Thyroid gland (tissue), 4 donors: ENCODE measurements at places on chromosomes 6 and 20. TPM values are rescaled to one million over a fixed set of nuclear protein-coding genes. Genes with fewer than 3 reads are reported as not detected.
A peak's percentile ranks its signal among the peaks of the same experiment; 100 is the strongest.

Gene UQCC2
- total RNA-seq = 21.1 TPM

Gene MATN4
- total RNA-seq = not detected

Gene TMEM242
- 7.5 TPM for total RNA-seq

Gene ESR1
- 3.8 TPM for total RNA-seq

Gene IP6K3
- total RNA-seq = 7.9 TPM

Gene TBC1D22B
- 11.5 TPM for total RNA-seq

GRCh38 chr6:81774542-81774941 lies 22.1 kb upstream of the TENT5A start:
- no peak for DNase-seq

DNA sequence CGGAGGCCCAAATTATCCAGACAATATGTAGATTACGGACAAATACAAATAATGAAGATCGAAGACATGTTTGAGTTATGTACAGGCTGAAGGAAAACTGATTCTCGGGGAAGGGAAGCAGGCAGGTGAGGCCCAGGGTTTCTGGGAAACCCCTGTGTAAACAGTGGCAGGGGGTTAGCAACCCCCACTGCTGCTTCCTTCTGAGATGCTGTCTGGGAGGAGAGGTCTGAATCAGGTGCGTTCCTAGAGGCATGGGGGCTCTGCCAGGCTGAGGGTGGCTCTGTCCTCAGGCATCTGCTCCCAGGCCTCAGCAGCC lies 7.2 kb upstream of the MDGA1 start:
- no peak for DNase-seq

DNA sequence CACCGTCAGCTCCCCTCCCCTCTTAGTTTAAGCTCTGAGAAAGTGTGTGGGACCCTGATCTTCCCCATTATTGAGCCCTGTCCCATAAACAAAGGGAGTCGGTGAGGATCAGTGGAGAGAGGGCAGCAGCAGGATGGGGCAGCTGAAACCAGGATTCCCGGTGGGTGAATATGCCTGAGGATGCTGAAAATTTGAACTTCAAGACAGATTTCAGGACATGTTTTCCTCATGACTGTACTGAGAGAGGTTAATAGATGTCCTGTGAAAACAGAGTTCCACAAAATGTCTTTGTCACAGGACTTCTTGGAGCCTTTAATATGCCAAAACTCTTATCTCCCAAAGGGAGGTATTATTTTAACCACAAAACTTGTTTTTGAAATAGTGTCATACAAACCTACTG lies 53.5 kb upstream of the SLC22A16 start:
- no peak for DNase-seq

- no peak for DNase-seq
Observed at GRCh38 chr20:63267691-63268090, 4.9 kb upstream of the ARFGAP1 start.

DNA sequence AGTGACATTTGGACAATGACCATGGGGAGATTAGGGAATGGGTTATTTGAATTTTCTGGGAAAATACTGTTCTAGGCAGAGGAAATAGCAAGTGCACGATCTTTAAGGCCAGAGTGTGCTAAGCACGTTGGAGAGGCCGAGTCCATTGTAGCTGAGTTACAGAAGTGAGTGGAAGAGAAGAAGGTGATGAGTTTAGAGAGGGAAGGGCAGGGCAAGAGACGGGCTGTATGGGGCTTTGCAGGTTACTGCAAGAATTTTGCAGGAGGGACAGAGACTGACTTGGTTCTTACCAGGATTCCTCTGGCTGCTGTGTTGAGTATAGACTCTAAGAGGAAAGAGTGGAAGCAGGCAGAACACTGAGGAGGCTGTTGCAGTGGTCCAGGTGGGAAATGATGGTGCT lies 1.1 kb upstream of the NCOA3 start:
- no peak for DNase-seq

GRCh38 chr20:19783966-19784401 lies 25.9 kb downstream of the RIN2 start:
- peak; percentile 62 for DNase-seq

DNA sequence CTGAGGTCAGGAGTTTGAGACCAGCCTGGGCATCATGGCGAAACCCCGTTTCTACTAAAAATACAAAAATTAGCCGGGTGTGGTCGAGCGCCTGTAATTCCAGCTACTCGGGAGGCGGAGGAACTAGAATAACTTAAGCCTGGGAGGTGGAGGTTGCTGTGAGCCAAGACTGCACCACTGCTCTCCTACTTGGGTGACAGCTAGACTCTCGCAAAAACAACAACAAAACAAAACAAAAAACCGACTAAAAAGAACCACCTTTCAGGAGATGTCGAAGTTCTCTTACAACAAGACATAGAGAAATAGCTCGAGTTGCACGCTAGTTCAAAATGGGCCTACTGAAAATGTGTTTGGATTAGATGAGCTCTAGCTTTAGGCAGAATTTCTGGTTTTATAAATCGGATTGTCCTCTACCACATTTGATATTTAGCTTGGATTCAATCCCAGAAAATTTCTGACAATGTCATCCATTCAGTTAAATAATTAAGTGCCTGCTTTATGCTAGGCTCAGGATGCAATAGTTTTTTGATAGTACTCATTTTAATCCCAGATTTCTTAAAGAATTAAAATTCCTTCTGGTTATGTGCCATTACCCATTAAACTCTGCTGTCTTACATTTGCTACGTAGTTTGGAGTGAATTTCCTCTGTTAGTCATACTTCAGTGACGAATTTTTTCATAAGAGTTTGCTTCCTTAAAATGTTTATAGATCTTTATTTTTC lies 137.5 kb upstream of the SHLD1 start:
- DNase-seq = peak; percentile 72

DNA sequence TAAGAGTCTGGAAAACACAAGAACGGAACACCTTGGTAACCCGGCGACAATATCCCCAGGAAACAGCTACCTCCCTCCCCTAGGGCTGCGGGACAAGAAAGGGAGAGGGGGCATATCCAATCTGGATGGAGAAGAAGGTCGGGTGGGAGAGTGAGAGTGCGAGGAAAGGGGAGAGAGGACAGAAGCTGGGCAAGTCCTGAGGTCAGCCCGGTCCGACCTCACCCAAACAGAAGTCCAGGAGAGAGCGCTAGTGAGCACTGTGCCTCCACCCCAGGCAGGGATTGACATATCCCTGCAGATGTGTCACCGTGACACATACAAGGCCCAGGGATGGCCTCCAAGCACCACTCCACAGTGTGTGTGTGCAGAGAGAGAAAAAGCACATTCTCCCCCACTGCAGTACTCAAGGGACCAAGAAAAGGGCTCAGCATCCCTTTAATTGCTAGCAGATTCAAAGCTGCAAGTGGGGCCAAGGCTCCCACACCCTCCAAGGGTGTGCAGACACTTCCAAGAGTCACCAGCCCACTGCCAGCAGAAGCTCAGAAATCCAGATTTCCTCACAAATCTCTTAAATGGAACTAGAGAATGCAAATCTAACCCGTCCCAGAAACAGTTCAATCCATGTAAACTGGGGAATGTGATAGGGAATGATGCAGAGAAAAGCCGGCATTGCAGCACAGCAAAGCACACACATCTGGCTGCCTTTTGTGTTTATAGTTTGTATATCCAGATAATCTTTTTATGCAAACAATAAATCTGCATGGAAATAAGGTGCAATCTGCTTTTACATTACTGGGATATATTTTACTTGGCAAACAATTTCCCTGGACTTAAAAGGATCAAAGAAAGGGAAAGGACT lies 3.1 kb downstream of the PXDC1 start:
- DNase-seq = peak; percentile 58

DNA sequence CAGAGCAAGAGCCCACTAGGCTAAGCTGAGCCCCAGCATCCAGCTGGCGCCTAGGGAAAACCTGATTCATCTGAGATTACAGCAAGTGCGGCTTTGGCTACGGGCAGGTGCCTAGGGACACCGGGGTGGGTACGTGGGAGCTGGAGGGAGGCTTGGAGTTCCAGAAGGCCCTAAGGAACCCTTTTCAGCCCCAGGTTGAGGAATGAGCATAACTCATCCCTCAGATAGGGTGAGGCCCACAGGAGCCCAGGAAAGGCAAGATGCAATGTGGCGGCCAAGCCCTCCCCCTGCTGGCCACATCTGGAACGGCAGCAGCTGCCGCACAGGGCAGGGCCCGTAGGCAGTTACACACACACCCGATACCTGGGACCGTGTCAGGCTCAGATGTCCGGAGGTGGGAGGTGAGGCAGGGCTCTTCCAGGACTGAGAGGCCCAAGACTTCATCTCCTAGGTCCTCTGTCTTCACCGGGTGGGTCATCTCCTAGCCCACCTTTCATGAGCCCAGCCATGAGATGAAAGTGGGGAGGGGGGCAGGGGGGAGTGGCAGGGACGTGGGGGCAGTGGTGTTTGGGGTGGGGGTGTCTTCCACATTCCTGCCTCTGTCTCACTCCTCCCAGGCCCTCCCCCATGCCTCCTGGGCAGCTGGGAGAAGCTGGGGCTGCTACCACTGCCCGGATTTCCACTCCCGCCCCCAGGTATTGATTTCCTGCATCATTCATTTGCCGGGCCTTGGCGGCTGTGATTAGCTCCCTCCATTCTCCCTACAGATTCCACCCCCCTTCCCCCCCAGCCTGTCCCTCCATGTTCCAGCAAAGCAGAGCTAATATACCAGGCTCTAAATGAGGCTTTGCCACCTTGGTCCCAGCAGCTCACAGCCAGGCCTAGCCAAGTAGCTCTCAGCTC lies 5.5 kb downstream of the MDGA1 start:
- DNase-seq = peak; percentile 74

- no peak for DNase-seq
Observed at GRCh38 chr6:158374020-158374419, 61.8 kb downstream of the TULP4 start.

GRCh38 chr6:129370268-129370916 lies 339.6 kb downstream of the ARHGAP18 start:
- peak; percentile 28 for DNase-seq

DNA sequence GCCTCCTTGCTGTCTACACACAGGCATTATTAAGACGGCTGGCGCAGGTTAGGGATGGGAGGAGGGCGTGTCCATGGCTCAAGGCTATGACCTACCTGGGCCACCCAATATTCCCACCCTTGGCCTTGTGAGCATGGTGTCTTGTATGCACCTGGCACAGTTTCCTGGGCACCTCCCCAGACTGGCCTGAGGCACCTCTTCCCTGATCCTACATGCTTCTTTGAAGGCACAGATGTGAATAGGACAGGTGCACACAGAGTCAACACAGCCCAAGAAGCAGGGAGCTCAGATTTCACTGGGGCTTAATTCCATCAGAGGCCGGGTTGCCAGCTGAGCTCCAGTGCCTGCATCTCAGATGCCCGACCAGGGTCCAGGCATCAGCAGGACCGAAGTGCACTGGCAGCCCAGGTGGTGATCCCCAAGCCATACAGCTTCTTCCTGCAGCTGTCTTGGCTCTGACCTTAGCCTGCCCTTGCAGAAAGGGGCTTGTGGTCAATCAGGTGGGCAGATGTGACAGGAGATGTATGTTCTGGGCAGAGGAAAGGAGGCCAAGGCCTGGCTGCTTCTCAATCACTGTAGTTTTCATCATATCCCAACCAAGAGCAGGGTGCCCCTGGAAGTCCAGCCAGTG lies 287.7 kb downstream of the CLIC5 start:
- DNase-seq = no peak

DNA sequence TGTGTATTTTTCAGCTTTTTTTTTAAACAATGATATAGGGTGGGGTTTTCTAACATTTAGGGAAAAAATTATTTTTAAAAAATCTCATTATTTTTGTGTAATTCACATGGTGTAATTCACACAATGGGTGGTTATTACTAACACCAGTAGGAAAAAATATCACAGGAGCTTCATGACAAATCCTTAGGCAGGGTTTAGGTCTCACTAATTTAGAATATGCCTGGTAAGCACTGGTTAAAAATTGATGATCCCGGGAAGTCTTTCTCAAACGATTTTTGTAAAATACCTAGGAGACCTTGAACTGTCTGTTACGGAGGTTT lies 29.5 kb upstream of the ZNF217 start:
- no peak for DNase-seq

DNA sequence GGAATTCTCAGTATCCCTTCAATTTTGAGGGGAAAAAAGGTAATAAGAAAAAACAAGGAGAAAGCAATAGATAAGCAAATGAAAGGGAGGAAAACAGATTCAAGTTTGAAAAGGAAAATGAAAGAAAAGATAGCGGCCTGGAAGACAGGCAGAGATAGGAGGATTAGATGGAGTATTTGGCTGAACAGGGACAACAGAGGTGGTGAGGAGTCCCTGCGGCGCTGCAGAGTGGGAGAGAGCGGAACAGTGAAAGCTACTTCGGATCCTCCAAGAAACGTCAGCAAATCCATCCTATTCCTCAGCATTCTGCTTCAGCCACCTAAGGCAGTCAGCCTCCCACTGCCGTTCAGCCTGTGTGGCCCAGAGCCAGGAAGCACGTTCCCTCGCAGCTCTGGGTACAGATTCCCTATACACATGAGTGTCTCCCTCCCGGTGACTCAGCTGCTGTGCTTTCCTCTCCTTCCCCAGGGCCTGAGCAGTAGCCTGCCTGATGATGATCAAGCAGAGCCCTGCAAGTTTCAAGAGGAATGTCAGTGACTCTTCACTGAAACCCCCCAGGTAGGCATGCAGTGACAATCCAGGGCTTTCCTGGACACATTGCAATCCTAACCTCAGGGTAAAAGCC lies 43.4 kb upstream of the CDYL start:
- DNase-seq = peak; percentile 60

GRCh38 chr6:166438211-166438861 lies 55.6 kb upstream of the MPC1 start:
- DNase-seq = no peak

- DNase-seq = no peak
Observed at GRCh38 chr20:52937591-52938100, 34.5 kb upstream of the TSHZ2 start.
